ENCODE measurements at places on chromosomes 3 and 15.

- no peak for DNase-seq
Observed at GRCh38 chr3:14922863-14923262, 24.5 kb upstream of the NR2C2 start.

- DNase-seq = no peak
Observed at GRCh38 chr3:99012051-99012450, 110.6 kb upstream of the DCBLD2 start.

- DNase-seq = no peak
Observed at GRCh38 chr15:91710080-91710698, 143.3 kb upstream of the SLCO3A1 start.

- no peak for DNase-seq
Observed at GRCh38 chr3:46417841-46418611, 11.0 kb downstream of the CCRL2 start.

GRCh38 chr15:45221967-45222366 is 30.1 kb upstream of the SLC28A2 start:
- no peak for DNase-seq

Measured in stimulated activated CD4-positive, alpha-beta T cell treated with anti-CD3 and anti-CD28 coated beads, Interleukin-15, amount 100 ng/mL, for 1 hour (primary cell).